ENCODE measurements at places on chromosomes 3 and 15.

GRCh38 chr15:46677491-46677890 is 1039.8 kb upstream of the SEMA6D start:
- no peak overlapping the region for H3K27ac ChIP-seq
- no peak overlapping the region for H3K4me3 ChIP-seq
- H3K27me3 ChIP-seq = no peaks in the 10 kb centered on the region

GRCh38 chr3:178381971-178382448 is 154.2 kb upstream of the KCNMB2 start:
- H3K36me3 ChIP-seq = no peaks in the 10 kb centered on the region
- H3K4me3 ChIP-seq = no peak overlapping the region
- H3K27me3 ChIP-seq = peaks cover 11% of the 10 kb centered on the region
- ATAC-seq = no peak

GRCh38 chr3:38588371-38588971 is 61.0 kb downstream of the SCN5A start:
- H3K27me3 ChIP-seq = peaks cover 10% of the 10 kb centered on the region
- no peaks in the 10 kb centered on the region for H3K4me1 ChIP-seq
- ATAC-seq = peak; percentile 42
- H3K27ac ChIP-seq = no peak overlapping the region

GRCh38 chr15:79494963-79495755 is 63.0 kb downstream of the MINAR1 start:
- H3K4me3 ChIP-seq = no peak overlapping the region
- no peaks in the 10 kb centered on the region for H3K36me3 ChIP-seq
- no peak for ATAC-seq
- no peak overlapping the region for H3K27ac ChIP-seq

DNA sequence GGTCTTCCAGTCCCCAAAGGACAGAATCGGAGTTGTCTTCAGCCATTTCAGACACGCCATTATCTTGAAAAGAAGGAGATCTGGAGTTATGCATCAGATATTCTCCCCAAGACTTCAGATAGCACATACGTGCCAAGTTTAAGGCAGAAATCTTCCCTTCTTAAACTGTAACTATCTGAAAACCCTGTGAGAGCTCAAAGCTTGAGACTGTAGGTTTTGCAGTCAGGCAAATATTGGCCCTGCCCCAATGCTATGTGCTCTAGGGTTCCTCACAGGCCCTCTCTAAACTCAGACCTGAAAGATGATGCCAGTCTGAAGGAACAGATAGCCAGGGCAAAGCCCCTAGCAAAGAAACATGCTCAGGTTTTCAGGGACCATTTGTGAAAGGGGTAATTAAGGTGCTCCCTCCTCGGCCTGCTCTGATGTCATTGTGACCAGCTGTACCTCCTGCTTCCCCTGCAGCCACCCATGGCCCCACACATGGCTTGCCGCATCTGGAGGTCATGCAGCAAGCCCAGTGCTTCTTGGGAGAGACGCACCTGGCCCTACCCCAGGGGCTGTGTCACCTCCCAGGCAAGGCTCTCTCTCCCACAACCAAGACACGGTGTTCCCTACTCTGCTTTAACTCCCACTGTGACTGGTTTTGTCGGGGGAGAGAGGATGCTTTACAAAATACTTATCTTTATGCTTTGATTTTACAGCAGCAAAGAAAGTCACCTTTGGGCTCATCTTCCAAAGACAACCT is 53.4 kb upstream of the POMGNT2 start:
- H3K27me3 ChIP-seq = peaks cover 40% of the 10 kb centered on the region
- no peaks in the 10 kb centered on the region for H3K4me1 ChIP-seq
- no peaks in the 10 kb centered on the region for H3K36me3 ChIP-seq
- H3K27ac ChIP-seq = no peak overlapping the region
- no peak for ATAC-seq

DNA sequence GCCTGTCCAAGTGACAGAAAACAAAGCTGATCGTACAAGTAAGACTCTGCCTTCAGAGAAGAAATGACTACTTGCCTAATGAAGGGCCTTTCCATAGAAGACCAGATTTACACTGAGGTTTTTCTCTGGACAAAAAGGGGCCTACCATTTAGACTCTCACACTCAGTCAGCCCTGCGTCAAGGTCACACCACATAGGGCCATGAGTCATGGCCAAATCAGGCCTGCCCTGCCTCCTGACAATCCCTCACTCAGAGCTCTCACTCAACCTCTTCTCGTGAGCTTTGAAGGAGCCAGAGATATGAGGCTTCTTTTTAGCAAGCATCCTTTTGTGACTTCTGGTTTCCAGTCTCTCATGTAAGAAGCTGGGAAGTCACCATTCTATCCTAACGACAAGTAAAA is 68.1 kb upstream of the NMNAT3 start:
- no peak for ATAC-seq
- H3K4me1 ChIP-seq = no peaks in the 10 kb centered on the region
- H3K4me3 ChIP-seq = no peak overlapping the region
- no peaks in the 10 kb centered on the region for H3K36me3 ChIP-seq
- H3K27ac ChIP-seq = no peak overlapping the region

GRCh38 chr3:169103951-169104941 is 559.3 kb downstream of the MECOM start:
- ATAC-seq = no peak
- H3K4me3 ChIP-seq = no peak overlapping the region
- H3K27me3 ChIP-seq = no peaks in the 10 kb centered on the region
- no peaks in the 10 kb centered on the region for H3K36me3 ChIP-seq

DNA sequence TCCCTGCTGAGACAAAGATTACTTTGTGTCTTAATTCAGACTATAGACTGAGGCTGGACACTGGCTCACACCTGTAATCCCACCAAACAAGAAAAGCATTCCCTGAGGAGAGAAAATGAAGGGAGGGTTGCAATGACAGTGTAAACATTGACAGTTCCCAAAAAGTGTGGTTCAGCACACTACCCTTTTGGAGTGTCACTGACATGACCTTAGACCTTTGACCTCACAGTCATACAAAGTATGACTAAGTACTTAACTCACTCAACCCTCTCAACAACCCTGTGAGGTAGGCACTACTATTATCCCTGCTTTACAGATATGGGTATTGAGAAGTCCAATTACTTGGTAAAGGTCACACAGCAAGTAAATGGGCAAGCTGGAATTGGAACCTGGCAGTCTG is 341.7 kb downstream of the LRRC3B start:
- no peaks in the 10 kb centered on the region for H3K4me1 ChIP-seq
- ATAC-seq = no peak
- no peak overlapping the region for H3K4me3 ChIP-seq
- H3K36me3 ChIP-seq = no peaks in the 10 kb centered on the region
- H3K27ac ChIP-seq = no peak overlapping the region

DNA sequence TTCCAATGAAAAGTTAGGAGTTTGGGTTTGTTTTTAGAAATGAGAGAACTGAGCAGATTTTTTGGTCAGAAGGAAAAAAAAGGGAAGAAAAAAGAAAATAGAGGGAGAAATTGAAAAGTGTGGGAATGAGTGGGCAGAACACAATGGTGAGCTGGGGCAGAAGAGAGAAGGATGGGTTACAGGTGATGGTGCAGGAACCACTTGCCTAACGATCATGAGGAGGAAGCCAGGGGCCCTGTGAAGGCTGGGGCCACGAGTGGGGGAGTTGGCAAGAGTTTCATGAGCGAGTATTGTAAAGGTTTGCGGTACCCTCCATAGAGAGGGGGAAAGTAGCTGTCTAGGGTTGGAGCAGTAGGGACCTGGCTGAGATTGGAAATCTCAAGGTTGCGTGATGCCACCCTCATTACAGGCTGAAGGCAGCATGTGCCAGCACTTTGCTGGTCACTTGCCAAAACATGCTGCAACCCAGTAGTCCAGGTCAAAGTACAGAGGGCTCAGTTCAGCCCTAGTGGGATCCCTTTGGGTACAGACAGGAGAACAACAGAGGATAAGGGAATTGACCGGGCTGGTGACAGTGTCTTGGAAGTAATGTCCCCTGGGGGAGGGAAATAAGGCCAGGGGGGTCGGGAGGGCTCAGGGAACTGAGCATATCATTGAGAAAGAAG is 6.6 kb downstream of the IVD start:
- H3K36me3 ChIP-seq = peaks cover 75% of the 10 kb centered on the region
- H3K4me3 ChIP-seq = no peak overlapping the region
- ATAC-seq = no peak
- no peaks in the 10 kb centered on the region for H3K27me3 ChIP-seq
- H3K27ac ChIP-seq = no peak overlapping the region

DNA sequence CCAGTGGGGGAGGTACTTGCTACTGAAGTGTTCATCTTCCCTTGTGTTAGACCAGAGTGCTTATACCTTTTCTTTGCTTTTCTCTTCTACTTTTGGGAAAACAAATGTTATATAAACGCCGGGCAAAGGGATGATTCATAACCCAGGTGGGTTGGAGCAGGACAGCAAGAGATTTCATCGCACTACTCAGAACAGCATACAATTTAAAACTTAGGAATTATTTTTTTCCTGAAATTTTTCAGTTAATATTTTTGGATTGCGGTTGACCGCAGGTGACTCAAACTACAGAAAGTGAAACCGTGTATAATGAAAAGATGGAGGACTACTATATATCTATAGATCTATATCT is 270.0 kb upstream of the RGMA start:
- no peaks in the 10 kb centered on the region for H3K36me3 ChIP-seq
- H3K4me3 ChIP-seq = no peak overlapping the region
- H3K27ac ChIP-seq = no peak overlapping the region
- no peaks in the 10 kb centered on the region for H3K4me1 ChIP-seq

- H3K4me3 ChIP-seq = no peak overlapping the region
- H3K27me3 ChIP-seq = no peaks in the 10 kb centered on the region
- no peaks in the 10 kb centered on the region for H3K36me3 ChIP-seq
- no peak overlapping the region for H3K27ac ChIP-seq
Measured at GRCh38 chr15:26453914-26454313, 319.0 kb downstream of the GABRB3 start.

DNA sequence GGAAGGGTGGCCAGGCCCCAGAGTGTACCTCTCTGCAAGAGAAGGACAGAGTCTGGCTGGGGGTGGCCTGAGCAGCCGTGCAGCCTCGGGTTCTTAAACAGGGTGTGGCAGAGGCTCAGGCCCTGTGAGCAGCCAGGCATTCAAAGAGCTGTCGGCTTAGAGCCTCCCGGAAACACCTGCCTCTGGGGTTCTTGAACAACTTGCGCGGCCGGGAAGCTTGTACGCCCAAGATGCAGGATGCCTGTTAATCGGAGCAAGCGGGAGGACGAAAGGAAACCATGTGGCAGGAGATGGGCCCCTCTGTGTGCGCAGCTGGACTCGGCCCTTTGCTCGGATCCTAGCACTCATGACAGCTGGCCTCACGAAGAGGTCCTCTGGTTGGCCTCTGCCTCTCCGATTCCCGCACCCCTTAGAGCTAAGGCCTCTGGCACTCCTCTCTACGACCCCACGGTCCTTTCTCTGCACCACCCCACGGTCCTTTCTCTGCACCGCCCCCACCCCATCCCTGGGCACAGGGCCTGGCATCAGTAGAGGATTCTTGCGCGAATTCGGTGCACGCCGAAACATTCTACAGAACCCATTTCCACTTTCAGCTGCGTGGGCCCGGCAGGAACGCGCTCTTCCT is 23.9 kb upstream of the TXNRD3 start:
- peak overlapping the region; percentile 61 for H3K4me3 ChIP-seq
- peak overlapping the region; percentile 65 for H3K27ac ChIP-seq
- H3K36me3 ChIP-seq = no peaks in the 10 kb centered on the region

- peaks cover 7% of the 10 kb centered on the region for H3K4me1 ChIP-seq
- H3K36me3 ChIP-seq = no peaks in the 10 kb centered on the region
- H3K27ac ChIP-seq = no peak overlapping the region
- no peak overlapping the region for H3K4me3 ChIP-seq
- no peaks in the 10 kb centered on the region for H3K27me3 ChIP-seq
Measured at GRCh38 chr15:37758412-37758811, 176.0 kb upstream of the TMCO5A start.

- no peaks in the 10 kb centered on the region for H3K4me1 ChIP-seq
- ATAC-seq = no peak
- no peaks in the 10 kb centered on the region for H3K27me3 ChIP-seq
- H3K4me3 ChIP-seq = no peak overlapping the region
- no peak overlapping the region for H3K27ac ChIP-seq
- H3K36me3 ChIP-seq = no peaks in the 10 kb centered on the region
Measured at GRCh38 chr3:28053759-28054158, 187.7 kb upstream of the CMC1 start.

DNA sequence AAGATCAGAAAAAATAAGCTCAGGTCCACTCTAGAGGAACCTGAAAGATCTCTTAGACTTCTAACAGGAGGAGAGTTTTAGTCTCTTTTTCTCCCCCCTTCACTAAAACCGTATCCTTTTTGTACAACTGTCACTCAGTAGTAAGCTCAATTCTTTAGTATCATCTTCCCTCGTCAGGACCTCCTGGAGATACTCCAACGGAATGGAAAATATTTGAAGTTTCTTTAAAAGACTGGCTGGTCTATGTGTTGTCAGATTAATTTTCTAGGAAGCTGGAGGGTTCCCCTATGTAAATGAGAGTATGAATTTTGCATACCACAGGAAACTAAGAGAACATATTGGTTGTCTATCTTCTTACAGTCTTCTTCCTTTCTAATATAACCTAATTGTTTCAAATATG is 747.7 kb upstream of the CBLB start:
- no peak overlapping the region for H3K27ac ChIP-seq
- no peaks in the 10 kb centered on the region for H3K27me3 ChIP-seq
- H3K36me3 ChIP-seq = no peaks in the 10 kb centered on the region
- H3K4me1 ChIP-seq = peaks cover 8% of the 10 kb centered on the region
- H3K4me3 ChIP-seq = no peak overlapping the region

- no peaks in the 10 kb centered on the region for H3K36me3 ChIP-seq
- H3K27me3 ChIP-seq = no peaks in the 10 kb centered on the region
- H3K27ac ChIP-seq = no peak overlapping the region
- H3K4me1 ChIP-seq = no peaks in the 10 kb centered on the region
Measured at GRCh38 chr3:108804437-108804836, 18.1 kb upstream of the TRAT1 start.

DNA sequence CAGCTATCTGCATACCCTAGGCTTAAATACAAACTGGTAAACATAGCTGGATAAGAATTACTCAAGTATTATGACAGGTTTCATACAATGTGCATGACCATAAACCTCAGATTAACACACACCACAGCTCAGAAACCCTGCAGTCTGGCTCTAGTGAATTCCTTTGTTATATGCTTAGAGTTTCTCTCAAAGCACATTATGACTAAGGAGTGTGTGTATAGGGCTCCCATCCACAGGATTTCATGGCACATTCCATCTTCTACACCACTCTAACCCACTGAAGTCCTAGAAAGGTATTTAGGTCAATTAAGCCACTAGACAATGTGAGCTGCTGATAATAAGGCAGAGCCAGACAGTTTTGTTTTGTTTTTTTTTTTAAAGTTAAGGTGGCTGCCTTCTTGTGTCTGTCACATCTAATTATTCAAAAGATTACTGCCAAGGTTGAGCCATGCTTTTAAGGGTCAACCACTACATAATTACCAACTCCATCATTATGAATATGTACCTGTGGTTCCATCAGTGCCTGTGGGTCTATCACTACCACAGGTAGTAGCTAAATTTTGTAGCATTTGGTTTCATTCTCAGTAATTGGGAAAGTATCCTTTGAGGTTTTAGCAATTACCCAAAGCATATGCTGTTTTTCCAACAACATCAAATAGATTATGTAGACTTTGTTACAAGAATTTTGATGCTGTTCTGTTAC is 107.0 kb downstream of the ALCAM start:
- no peak overlapping the region for H3K27ac ChIP-seq
- no peaks in the 10 kb centered on the region for H3K27me3 ChIP-seq
- H3K4me3 ChIP-seq = no peak overlapping the region
- peaks cover 41% of the 10 kb centered on the region for H3K4me1 ChIP-seq

Data from stimulated activated memory B cell treated with anti-CD40 and anti-IgM and Interleukin-4, amounts not matched to agents 10 μg/mL and 1 μg/mL and 100 μg/mL, for 72 hours (primary cell).